Midbrain (tissue), 1 donor: ENCODE measurements at places on chromosomes 16 and 17.
A peak's percentile ranks its signal among the peaks of the same experiment; 100 is the strongest.

DNA sequence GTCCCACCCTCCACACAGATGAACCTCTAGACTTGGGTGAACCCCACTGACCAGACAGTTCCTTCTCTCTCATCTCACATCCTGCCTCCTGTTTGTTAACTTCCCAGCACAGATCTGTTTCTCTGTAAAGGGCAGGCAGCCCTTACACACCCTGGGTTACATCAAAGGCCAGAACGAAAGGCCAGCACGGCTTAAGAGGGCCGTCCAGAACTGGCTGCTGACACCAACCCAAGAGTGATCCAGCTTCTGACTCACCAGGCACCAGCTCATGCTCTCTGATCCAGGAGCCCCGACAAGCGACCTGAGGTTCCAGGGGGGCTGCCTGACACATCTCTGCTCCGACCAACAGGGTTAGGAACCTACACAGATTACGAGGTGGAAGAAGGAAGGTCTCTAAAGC lies 86.9 kb downstream of the MRM3 start:
- no peak for DNase-seq

DNA sequence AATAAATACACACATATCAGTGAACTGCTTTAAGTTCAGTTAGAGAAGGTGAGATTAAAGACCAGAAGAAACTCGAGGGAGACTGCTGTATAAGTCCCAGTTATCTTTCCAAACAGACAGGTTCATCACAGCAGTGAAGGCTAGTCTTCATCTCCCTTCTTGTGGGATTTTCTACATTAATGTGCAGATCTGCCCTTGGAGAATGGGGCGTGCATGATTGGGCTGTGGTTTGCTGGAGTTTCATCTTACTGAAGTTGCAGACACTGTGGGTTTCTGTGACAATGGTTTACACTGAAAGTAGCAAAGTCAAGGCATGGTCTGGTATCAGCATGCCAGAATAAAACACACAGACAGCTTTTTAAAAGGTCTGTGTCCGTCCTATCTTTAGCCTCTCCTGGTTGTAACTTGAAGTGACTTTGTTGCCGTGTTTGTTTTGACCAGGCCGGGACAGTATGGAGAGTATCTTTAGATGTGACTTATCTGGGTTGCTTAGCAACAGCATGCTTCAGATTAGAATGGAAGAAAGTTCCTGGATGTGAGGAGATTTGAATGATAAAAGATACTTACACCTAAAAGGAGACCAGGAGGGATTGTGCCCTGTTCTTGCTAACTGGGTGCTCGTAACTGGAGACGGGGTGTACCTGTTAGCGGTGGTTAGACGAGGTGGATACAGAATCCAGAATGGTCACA lies 16.1 kb downstream of the NAA60 start:
- DNase-seq, result no peak

DNA sequence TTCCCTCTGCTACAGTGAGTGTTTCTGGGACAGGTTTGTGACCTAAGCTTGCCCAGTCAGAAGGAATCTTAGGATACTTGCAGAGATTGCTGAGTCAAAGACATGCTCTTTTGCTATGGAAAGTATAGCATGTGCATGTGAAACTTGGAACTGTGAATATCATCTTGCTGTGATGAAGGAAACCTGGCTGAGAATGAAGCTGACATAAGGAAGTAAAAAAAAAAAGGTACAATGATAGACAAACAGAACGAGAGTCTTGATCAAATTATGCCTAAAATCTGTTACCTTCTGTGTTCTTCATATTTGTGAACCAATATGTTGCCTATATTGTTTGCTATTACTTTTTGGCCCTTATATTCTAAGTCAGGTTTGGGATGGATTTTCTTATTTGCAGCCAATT lies 525.7 kb downstream of the NPIPA7 start:
- DNase-seq, result no peak

- DNase-seq, result no peak
Measured at GRCh38 chr17:82222816-82223215, 6.0 kb upstream of the SLC16A3 start.

DNA sequence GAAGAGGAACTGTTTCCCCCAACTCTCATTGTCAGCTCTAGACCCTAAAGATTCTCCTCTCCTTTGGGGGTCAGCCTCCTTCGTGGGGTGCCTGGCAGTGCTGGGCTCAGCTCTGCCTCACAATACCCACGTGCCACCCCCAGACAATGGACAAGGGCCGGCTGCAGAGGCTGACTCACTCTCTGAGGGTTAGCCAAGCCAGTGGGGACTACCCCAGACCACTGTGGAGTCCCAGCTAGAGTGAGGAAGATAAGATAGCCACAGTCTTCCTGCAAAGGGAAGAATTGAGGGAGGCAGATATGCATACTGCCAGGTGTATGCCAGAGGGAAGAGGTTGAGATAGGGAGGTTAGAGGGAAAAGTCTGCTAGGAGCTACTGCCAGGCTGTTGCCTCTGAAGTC lies 13.5 kb upstream of the MTMR4 start:
- DNase-seq, result peak; percentile 89

GRCh38 chr17:60473788-60474187 lies 51.5 kb downstream of the CHCT1 start:
- DNase-seq, result no peak

DNA sequence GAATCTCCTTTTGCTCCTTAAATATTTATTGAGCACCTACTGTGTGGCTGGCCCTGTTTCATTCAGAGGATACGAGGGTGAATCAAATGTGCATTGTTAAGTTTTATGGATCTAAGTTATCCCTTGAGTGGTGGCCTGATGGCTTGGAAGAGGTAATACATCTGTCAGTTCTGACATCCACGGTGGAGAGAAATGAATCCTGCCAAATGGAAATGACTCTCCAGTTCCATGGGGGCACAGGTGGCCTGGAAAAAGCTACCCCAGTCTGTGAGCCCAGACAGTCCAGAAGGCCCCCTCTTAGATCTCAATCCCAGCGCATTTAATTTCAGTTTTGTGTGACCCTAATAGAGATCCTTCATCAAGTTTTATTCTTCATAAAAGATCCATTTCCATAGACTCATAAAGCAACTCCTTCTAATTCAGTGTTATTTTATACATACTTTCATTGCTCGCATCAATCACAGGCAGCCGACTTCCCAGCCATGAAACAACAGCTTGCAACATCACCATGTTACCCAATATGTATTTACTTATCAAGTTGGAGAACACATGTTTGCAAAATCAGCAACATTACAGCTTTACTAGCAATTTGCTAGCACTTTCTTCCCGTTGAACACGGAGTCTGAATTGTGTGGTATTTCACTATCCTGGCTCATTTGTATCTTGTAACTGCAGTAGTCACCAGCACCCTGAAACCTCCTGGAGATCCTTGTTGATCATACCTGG lies 334.8 kb upstream of the HSBP1 start:
- no peak for DNase-seq

- DNase-seq, result no peak
Measured at GRCh38 chr17:32274643-32275042, 9.0 kb downstream of the RHBDL3 start.

DNA sequence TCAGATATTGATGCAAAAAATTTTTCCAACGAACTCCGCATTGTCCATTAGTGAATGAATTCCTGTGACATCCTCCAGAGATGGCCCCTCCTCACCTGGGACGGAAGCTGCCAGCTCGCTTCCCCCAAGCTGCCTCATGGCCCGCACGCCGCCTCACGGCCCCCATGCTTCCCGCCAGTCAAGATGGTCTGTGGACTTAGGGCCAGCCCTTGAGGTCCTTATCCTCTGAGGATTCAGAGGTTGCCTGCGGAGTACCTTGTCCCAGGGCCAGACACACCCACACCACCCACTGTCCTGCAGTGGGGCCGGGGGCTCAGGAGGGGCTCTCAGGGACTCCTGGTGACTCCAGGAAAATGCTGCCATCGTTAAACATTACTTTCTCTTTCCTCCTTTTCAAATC lies 73.6 kb downstream of the SEC14L1 start:
- no peak for DNase-seq

DNA sequence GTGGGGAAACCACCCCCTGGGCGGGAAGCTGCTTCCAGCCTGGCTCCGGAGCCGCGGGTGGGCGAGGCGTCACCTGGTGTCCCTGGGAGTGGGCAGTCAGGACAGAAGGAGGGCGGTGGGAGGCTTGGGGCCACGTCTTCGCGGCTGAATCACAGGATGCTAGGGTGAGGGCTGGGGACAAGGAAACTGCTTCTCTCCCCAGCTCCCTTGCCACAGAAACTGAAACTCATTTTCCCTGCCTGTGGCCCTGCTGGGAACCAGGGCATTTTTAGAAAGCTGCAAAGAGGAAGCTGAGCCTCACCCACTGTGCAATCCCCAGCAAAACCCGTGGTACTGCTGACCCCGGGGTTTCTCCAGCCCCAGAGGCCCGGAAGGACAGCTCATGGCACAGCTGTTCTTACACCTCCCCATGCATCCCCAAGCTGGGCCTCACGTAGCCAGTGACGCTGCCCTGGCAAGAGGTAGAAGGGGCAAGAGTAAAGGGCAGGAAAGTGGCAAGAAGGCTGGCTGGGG lies 8.2 kb downstream of the RHBDF2 start:
- DNase-seq, result peak; percentile 47

DNA sequence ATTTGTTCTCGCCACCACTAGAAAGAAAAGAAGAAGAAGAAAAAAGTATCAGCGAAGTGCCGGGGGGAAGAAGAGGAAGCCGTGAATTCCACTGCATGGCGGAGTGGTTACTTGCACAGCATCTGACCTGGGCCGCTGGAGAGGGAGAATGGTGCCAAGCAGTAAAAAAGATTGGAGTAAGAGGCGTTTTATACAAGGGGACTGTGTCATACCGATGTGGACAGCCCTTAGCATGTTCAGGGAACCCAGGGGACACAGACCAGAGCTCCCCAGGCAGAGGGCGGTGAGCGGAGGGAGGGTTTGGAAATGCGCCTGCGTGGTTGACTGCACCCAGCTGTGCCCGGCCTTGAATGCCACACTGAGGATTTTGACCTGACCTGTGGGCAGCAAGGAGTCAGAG lies 52.8 kb downstream of the PLXDC1 start:
- DNase-seq, result no peak

DNA sequence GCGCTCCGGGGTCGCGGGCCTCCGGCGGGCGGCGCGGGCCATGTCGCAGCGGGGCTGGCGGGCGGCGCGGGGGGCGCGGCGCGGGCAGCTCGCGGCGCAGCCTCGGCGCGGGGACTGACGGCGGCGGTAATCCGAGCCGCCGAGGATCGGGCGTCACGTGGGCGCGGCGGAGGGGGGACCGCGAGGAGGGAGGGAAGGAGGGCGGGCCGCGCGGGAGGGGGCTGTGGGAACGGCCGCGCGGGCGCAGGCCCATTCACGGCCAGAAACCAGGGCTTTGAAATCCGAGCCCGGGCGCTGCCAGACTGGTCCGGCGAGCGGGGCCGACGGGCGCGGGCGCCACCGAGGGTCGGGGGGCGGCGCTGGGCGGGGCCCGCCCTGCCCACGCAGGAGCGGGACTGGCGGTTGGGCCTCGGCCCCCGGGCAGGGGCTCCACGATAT lies at the start of gene MTSS2:
MTSS2 (minus strand) TSS at position 116 of the 438 bp plus-strand sequence. CDS start 262 bp downstream, outside the sequence.
- peak; percentile 87 for DNase-seq

- no peak for DNase-seq
Measured at GRCh38 chr16:57349212-57350031, 9.2 kb upstream of the CCL22 start.

DNA sequence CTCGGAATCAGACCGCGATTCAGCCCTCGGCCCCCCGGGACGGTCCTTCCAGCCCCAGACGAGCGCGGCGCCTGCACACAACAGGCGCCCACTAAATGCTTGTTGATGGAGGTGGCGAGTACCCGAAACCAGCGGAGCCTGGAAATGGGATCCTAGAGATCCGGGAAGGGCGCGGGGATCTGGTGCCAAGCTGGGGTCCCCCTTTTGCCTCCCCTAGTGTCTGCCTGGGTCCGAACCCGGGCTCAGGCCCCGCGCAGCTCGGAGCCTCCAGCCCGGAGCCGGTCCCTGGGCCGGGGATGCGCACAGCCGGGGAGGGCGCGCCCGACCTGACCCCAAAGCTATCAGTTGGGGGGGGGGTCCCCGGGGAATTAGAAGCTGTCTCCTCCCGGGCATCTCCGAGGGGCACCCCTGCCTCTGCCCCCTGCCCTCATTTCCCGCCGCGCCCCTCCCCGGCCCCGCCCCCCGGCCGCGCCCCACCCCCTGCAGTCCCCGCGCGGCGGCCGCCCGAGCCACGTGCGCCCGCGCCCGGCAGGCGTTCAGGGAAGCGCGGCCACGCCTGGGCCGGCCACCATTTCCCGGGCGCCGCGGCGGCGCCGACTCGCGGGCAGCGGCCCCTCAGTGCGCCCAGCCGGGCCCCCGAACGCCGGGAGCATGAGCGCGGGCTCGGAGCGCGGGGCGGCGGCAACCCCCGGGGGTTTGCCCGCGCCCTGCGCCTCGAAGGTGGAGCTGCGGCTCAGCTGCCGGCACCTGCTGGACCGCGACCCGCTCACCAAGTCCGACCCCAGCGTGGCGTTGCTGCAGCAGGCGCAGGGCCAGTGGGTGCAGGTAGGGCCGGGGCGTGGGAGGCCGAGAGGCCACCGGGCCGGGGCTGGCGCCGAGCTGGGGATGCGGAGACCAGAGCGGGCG lies at the start of gene CPNE7:
CPNE7 (plus strand) TSS at position 512 of the 906 bp plus-strand sequence; CDS start at position 652, 140 bp downstream.
- DNase-seq, result no peak

GRCh38 chr17:54950116-54950515 lies 18.3 kb downstream of the COX11 start:
- no peak for DNase-seq

GRCh38 chr16:12903407-12904328 lies 2.3 kb downstream of the SHISA9 start:
- DNase-seq, result no peak
